ENCODE measurements at places on chromosomes 11 and 22.

- DNase-seq, result no peak
These were observed 262.3 kb downstream of the SOX6 start for GRCh38 chr11:16093889-16094653.

DNA sequence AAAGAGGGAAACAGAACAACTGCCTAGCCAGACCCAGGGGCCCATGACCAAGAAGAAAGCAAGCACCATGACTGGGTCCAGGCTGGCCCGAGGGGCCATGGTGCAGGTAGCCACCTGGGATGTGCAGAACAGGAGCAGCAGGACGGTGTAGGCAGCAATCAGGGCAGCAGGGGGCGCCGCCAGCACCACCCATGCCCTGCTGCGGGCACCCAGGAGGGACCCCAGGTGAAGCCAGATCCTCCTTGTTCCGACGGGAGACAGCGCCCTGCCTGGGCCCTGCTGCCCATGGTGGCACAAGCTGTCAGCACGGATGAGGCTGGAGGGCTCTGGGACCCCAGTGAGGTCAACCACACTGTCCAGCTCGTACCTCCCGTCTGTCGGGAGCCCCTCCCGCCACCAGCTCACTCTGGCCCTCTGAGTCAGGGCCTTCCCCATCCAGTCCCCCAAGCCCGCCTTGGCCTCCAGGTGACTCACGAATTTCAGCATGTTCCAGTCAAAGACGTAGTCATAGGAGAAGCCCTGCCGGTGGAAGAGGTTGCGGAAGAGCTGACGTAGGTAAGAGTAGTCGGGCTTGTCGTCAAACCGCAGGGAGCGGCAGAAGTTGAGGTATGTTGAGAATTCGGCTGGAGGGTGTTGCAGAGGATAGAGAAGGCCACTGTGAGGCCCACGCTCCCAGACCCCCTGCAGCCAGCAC lies 18.8 kb downstream of the CSNK1E start:
- peak; percentile 51 for DNase-seq

DNA sequence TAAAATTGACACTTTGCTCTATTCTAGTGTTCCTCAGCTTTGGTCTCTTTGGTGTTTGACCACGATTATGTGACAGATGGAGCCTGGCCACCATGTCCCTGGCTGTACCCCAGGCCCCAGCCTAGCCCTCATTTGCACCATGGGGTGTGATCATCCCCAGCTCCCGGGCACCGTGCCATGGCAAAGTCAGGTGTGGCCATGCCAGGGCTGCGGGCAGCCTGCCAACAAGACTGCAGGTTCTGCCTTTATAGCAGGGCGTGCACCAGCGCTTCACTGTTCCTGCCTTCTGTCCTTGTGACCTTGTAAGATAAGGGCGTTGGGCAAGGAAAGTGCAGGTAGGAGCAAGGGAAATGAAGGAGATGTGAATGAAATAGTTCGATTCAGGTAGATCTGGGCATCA lies 22.4 kb upstream of the APOBEC3A start:
- peak; percentile 99 for DNase-seq

DNA sequence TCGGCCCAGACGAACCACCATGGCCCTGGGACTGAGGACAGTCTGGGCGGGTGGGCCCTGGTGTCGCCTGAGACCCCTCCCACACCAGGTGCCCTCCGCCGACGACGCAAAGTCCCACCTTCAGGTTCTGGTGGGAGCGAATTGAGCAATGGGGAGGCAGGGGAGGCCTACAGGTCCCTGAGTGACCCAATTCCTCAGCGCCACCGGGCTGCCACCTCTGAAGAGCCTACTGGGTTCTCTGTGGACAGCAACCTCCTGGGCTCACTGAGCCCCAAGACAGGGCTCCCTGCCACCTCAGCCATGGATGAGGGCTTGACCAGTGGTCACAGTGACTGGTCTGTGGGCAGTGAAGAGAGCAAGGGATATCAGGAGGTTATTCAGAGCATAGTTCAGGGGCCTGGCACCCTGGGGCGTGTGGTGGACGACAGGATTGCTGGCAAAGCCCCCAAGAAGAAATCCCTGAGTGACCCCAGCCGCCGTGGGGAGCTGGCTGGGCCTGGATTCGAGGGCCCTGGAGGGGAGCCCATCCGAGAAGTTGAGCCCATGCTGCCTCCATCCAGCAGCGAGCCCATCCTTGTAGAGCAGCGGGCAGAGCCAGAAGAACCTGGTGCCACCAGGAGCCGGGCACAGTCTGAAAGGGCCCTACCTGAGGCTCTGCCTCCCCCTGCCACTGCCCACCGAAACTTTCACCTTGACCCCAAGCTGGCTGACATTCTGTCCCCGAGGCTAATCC lies 2.8 kb downstream of the ARHGEF17 start:
- no peak for DNase-seq

GRCh38 chr11:44246726-44247125 lies 63.2 kb downstream of the ALX4 start:
- no peak for DNase-seq

- no peak for DNase-seq
These were observed 134.8 kb downstream of the C11orf58 start for GRCh38 chr11:16873289-16873688.

- DNase-seq, result no peak
These were observed 1.9 kb downstream of the PATL1 start for GRCh38 chr11:59666969-59667368.

DNA sequence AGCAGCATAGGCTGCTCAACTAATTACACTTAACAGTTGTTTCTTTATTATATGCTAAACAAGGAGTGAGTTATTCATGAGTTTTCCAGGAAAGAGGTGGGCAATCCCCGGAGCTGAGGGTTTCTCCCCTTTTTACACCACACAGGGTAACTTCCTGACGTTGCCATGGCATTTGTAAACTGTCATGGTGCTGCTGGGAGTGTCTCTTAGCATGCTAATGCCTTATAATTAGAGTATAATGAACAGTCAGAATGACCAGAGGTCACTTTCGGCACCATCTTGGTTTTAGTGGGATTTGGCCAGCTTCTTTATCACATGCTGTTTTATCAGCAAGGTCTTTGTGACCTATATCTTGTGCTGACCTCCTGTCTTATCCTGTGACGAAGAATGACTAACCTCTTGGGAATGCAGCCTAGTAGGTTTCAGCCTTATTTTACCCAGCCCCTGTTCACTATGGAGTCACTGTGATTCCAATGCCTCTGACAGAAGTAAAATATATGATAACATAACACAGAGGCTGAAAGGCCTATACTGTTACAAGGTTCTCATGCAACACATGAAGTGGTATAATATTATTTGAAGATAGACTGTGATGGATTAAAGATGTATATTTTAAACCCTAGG lies 41.3 kb upstream of the RDX start:
- no peak for DNase-seq

GRCh38 chr11:1853376-1854131 lies 670 bp downstream of the LSP1 start:
- peak; percentile 61 for DNase-seq

- no peak for DNase-seq
These were observed 11.7 kb downstream of the FJX1 start for GRCh38 chr11:35629914-35630313.

GRCh38 chr22:33605666-33606065 lies 314.6 kb downstream of the LARGE1 start:
- DNase-seq, result no peak

GRCh38 chr11:77141034-77141433 lies 13.0 kb downstream of the MYO7A start:
- no peak for DNase-seq

- peak; percentile 51 for DNase-seq
These were observed 6.6 kb upstream of the FLI1 start for GRCh38 chr11:128687321-128687720.

DNA sequence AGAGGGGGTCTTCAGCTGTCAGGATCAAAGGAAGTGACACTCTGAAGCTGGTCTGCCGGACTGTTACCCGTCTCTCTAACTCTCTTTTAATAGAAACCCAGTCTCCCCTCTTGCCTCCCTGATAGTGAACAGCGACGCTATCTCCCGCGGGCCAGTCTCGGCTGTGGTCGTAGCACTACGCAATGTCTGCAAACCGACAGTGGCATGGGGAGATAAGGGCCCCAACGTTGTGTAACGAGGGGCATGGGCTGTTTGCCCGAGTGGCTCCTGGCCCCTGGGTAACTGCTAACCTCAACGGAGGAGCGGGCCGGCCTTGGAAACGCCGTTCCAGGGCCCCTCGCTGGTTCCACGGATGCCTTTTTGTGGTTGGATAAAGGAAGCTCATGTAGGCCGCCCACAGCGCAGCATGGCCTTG lies 23.3 kb downstream of the ZBTB16 start:
- no peak for DNase-seq

DNA sequence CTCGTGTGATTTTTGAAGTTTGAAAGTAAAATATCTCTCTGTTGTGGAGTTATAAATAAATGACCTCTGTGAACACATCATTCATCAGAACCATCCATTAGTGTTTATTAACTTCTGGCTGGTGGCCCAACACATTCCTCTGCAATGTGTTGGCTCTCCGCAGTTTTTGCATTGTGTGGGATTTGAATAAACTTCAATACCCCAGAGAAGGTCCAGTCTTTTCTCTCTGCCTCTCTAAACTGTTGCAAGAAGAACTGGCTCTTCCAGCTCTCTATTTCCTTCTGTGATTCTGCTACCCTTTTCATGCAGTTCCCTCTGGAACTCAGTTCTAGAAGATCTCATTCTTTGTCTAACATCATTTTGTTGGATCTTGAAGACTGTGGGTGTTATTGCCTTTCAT lies 125.0 kb upstream of the ARHGAP42 start:
- no peak for DNase-seq

DNA sequence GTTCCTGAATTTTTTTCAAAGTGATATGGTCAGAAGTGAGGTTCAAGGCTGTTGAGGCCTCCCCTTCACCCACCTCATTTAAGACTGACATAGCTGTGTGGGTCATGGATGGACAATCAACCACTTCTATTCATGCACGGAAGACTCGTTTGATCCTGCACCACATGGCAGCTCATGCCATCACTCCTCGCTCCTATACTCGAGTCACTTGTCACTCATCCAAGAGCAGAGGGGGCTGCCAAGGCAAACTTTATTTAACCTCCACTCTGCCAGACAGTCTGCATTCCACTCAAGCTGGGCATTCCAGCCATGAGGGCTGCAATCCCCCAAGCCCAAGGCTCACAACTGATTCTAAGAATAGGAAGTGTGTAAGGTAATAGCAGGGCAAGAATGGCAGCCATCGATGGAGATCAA lies 34.1 kb downstream of the SNX19 start:
- DNase-seq, result no peak

- no peak for DNase-seq
These were observed 18.1 kb downstream of the CHST1 start for GRCh38 chr11:45647329-45647728.

GRCh38 chr22:49359076-49359475 lies 468.6 kb downstream of the BRD1 start:
- no peak for DNase-seq

DNA sequence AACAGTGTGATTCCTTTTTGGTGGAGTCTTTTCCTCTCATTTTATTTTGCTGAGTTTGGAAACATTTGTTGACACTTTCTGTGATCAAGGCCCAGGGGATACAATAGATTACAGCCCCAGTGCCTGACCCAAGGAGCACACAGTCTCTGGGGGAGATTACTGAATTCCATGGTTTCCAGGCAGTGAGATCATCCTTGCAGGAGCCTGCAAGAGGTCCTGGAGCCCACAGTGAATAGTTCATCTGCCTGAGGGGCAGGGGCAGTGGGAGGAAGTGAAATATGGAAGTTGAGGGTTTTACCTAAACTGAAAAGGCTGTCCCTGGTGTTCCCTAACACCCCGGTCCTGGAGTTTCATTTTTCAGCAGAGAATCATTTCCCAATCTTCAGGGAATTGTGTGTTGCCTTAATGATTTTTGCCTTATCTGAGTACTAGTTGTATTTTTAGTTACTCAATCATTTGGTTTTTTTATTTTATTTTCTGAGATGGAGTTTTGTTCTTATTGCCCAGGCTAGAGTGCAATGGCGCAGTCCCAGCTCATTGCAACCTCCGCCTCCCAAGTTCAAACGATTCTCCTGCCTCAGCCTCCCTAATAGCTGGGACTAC lies 7.7 kb downstream of the CCS start:
- no peak for DNase-seq

- DNase-seq, result no peak
These were observed 128.2 kb downstream of the SGSM3 start for GRCh38 chr22:40498420-40499208.

DNA sequence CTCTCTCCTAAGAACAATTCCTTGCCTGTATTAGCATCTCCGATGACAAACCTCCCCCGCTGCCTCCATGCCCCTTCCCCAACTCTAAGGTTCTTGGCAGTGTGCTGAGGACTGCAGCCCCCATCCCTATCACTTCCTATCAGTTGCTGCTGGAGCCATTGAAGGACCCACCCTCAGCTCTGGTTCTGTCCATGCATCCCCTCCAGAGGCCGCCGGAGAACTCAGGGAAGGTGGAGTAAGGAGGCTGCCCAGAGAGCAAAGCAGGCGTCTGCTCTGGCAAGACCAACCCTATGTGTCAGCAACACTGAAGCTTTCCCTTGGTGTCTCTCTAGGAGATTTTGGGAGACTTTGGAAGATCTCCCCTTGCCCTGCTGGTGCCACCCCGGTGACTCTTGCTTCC lies 1139.5 kb downstream of the TBC1D22A start:
- DNase-seq, result no peak

- no peak for DNase-seq
These were observed 9.3 kb downstream of the PRDM11 start for GRCh38 chr11:45155627-45156180.

DNA sequence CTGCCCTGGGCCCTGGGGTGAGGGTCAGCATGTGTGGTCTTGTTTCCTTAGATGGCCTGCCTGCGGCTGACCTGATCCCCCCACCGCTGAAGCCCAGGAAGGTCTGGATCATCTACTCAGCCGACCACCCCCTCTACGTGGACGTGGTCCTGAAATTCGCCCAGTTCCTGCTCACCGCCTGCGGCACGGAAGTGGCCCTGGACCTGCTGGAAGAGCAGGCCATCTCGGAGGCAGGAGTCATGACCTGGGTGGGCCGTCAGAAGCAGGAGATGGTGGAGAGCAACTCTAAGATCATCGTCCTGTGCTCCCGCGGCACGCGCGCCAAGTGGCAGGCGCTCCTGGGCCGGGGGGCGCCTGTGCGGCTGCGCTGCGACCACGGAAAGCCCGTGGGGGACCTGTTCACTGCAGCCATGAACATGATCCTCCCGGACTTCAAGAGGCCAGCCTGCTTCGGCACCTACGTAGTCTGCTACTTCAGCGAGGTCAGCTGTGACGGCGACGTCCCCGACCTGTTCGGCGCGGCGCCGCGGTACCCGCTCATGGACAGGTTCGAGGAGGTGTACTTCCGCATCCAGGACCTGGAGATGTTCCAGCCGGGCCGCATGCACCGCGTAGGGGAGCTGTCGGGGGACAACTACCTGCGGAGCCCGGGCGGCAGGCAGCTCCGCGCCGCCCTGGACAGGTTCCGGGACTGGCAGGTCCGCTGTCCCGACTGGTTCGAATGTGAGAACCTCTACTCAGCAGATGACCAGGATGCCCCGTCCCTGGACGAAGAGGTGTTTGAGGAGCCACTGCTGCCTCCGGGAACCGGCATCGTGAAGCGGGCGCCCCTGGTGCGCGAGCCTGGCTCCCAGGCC lies 12.7 kb downstream of the TMEM121B start:
- no peak for DNase-seq

DNA sequence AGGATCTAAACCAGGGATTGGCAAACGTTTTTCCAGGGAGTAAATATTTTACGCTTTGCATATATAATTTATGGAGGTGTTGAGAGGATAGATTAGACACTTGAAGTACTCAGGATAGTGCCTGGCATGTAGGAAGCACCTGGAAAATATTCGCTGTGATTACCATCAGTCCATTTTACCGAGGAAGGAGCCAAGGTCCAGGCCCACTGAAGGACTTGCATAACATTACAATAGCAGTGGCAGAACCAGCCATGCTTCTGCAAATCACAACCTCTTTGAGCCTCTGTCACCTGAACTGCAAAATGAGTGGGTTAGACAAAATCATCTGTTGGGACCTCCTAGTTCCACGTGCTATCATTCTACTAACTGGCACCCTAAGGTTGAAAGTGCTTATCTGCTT lies 5.4 kb downstream of the FUT4 start:
- DNase-seq, result no peak

All from mucosa of descending colon (tissue), 3 donors.